ENCODE measurements at places on chromosomes 2 and 18.

- no peak for DNase-seq
These were observed 185.6 kb upstream of the COPS8 start for GRCh38 chr2:236899950-236900640.

- DNase-seq: no peak
These were observed 105.1 kb downstream of the SP3 start for GRCh38 chr2:173860082-173860481.

- no peak for DNase-seq
These were observed 10.0 kb upstream of the KIDINS220 start for GRCh38 chr2:8847400-8847799.

DNA sequence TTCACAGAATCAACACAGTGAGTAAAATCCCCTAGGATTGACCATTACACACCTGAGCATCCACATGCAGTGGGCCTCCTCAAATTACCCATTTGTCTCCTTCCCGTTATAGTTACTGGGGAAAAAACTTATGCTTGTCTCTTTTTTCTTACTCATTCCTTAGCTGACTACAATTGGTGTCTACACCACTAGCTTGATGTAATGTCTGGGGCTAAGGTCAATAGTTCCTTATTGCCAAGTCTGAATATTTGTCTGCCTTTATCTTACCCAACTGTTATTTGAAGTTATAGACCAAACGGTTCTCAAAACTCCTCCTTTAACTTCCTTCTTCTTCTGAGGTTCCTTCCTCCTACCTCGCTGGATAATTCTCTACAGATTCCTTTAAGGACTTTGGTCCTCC, 41.9 kb upstream of the TMEM17 start:
- no peak for DNase-seq

DNA sequence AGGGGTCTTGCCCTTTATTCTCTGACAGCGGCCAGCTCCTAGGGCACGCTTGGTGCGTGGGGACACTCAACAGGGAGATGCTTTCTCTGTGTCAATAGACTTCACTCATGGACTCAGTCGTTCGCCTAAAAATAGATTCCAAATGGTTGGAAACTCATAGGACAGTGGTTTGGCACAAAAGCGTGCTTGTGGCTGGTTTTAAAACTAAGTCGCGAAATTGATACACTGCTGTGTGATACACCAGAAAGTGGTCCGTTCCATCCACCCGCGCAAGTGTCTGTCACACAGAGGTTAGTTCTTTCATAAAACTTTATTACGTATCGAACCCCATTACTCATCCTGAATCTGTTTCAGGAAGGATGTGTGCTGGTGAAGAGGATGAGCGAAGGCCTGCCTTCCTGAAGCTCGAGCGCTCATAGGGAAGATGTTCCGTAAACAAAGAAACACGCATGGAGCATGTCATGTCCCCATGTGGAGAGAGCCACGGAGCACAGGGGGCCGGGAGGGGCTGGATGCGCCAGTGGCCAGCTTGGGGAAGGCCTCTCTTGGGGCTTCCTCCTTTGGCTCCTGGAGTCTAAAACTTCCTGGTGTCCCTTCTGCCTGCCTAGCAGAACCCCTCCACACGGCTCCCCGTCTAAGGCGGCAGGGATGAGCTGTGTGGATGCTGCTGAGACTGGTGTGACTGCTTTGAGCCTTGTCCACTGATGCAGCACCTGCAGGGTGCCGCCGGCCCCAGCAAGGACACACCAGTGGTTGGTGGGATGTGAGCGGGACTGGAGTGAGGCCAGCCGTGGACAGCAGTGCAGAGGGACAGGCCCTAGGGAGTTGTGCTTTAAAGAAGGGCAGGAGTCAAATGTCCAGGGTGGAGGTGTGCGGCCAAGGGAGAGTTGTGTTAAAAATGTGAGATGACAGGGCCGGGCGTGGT, 207.2 kb downstream of the GBX2 start:
- DNase-seq: no peak

- no peak for DNase-seq
These were observed 664.8 kb downstream of the DCC start for GRCh38 chr18:53004798-53005197.

DNA sequence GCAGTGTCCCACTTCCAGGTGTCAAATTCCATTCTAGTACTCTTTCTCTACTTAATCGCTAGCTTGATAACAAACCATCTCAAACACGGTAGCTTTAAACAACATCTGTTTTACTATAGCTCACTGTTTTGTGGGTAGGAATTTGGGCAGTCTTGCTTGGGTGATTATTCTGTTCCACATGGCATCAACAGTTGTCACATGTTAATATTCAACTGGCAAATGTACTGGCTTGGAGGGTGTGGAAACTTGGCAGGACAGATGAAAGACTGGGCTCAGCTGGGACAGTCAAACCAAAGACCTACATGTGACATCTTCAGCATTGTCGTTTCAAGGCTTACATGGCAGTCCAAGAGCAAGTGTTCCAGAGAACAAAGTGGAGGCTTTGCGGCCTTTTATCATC, 241.8 kb downstream of the PTH2R start:
- DNase-seq: no peak

- no peak for DNase-seq
These were observed 5.8 kb upstream of the ONECUT2 start for GRCh38 chr18:57429167-57430078.

DNA sequence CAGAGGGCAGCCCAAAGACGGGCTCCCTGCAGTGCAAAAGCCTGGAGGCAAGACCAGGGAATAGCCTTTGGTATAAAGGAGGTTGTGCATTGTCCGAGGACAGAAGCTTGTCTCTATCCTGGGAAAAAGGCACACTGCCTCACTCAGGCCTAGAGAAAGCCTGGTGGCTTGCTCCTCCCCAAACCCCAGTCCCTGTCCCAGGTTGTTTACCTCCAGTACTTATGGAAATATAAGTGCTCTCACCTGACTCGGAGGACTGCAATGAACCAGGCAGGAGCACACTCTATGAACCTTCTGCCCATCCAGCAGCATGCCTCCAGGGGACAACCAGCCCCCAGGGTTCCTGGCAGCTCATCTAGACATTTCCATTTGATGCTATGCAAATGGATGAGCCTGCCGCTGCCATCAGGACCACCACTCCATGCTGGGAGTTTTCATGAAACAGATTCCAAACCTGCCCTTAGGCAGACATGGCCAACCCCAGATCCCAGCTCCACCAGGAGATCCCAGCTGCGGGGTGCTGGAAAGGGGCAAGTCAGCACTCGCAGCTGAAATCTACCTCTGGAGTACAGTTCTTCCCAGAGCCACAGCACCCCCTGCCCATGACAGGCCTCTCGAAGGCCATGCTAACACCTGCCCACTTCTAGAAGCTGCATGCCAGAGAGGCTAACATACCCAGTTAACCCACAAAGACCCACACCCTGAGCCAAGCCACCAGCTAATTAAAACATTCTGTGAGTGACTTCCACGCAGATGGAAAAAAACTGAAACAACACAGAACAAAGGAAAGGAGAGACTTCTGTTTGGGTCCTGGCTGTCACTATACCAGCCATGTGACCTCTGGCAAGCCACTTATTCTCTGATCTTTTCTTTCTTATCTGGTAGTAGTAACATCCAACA, 101.7 kb downstream of the TTC32 start:
- DNase-seq: no peak

DNA sequence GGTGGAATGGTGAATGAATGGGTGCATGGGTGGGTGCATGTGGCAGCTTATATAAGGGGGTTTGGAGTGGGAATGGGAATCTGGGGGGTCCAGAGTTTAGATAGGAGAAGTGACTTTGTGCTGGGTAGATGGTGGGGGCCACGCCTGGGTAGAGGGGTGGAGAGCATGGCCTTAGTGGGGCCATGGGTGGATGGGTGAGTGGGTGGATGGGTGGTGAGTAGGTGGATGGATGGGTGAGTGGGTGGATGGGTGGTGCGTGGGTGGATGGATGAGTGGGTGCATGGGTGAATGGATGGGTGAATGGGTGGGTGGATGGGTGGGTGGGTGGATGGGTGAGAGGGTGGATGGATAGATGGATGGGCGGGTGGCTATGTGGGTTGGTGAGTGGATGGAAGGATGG, 53.9 kb downstream of the MYO7B start:
- DNase-seq: no peak

GRCh38 chr2:138364554-138365162, 136.9 kb upstream of the SPOPL start:
- no peak for DNase-seq

- DNase-seq: no peak
These were observed 82.6 kb downstream of the IKZF2 start for GRCh38 chr2:213068676-213069359.

GRCh38 chr2:106575955-106576354, 88.8 kb downstream of the CD8B2 start:
- no peak for DNase-seq

DNA sequence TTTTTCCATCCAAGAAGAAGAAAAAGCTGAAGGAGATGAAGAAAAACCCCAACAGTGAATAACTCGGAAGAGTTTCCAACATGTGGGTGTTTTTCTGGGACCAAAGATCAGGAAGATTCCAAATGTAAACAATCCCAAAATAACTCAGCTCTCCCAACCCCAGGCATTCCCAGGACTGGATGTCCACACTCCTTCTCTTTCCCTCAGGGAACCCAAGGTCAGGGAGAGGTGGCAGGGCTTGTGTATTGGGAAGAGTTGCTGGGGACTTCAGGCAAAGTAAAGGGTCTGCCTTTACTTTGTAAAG, 268.0 kb downstream of the DYSF start:
- no peak for DNase-seq

DNA sequence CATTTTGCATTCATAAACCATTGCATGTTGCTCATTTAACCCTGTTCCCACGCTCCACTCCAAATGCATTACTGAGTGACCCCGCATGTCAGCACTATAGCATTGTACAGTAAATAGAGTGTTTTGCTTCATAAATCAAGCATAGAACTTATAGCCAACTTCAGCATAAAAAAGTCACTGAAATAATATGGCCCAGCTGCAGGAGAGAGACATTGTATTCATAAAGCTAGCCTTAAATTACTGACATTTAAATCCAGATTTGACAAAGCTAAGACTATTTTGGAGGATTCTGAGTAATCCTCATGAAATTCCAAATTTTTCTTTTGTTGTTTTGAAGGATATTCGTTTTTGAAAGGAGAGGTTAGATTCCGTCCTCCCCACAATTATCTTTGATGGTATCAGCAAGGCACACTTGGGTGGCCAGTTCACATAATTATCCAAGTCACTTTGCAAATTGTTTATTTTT, 320.9 kb upstream of the TCF4 start:
- DNase-seq: no peak

DNA sequence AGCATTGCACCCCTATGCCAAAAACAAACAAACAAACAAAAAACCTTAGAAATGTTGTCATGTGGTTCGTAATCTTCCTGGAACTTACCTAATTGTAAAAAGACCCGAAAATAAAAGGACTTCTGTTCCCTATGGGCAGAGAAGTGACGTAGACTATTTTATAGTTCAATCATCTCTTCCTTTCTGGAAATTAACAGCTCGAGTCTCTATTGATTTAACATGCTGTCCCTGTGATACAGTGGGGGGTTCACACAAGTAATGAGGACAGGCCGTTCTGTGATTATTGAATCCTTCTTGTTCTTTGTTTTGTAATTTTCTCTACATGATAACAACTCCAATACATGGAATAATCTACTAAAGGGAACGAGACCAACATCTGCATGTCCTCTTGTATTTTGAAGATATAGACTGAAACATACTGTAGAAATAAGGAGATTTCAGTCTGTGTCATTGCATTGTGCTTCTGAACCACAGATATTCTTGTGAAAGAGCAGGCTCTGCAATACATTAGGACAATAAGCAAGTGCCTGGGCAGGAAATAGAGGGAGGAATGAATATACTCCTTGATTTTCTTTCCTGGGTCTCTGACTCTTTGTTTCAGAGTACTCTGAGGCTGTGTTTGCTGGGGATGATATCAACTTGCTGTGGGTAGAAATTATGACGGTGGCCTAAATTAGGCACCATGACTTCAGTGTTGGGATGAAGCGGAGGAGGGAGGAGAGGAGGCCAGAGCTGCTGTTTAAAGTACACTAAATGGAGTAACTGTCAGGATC, 65.7 kb upstream of the PPM1B start:
- DNase-seq: no peak

DNA sequence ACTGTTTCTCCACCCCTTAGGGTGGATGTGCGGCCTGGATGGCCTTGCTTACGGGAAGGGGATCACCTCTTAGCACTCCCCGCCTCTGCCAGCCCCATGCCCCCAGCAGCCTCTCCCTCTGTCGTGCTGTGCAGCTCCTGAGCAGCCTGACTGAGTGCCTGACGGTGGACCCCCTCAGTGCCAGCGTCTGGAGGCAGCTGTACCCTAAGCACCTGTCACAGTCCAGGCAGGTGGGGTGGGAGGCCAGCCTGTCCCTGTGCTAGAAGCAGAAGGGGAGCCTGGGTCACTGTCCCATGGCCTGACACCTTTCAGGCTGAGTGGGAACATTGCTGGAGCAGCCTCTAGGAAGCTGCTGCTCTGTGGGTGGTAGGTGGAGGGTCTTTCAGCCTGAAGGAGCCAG, 5.2 kb downstream of the TMEM214 start:
- DNase-seq: no peak

- DNase-seq: no peak
These were observed 135.8 kb upstream of the LTBP1 start for GRCh38 chr2:32810909-32811495.

GRCh38 chr2:101823347-101823791, 125.9 kb downstream of the MAP4K4 start:
- DNase-seq: peak; percentile 30

GRCh38 chr2:142716463-142717242, 160.8 kb upstream of the KYNU start:
- DNase-seq: no peak

GRCh38 chr2:7792031-7792651, 874.9 kb downstream of the RNF144A start:
- DNase-seq: no peak

Measured in stimulated activated CD8-positive, alpha-beta memory T cell treated with anti-CD3 and anti-CD28 coated beads, Interleukin-7, amount 100 ng/mL, for 24 hours (primary cell).